Muscle of back (tissue), 13 donors: ENCODE measurements at places on chromosomes 7 and 10. TPM values are rescaled to one million over a fixed set of nuclear protein-coding genes. Genes with fewer than 3 reads are reported as not detected.

- peak; percentile 39 for DNase-seq
Measured at GRCh38 chr7:137591421-137591837, 247.9 kb upstream of the PTN start.

DNA sequence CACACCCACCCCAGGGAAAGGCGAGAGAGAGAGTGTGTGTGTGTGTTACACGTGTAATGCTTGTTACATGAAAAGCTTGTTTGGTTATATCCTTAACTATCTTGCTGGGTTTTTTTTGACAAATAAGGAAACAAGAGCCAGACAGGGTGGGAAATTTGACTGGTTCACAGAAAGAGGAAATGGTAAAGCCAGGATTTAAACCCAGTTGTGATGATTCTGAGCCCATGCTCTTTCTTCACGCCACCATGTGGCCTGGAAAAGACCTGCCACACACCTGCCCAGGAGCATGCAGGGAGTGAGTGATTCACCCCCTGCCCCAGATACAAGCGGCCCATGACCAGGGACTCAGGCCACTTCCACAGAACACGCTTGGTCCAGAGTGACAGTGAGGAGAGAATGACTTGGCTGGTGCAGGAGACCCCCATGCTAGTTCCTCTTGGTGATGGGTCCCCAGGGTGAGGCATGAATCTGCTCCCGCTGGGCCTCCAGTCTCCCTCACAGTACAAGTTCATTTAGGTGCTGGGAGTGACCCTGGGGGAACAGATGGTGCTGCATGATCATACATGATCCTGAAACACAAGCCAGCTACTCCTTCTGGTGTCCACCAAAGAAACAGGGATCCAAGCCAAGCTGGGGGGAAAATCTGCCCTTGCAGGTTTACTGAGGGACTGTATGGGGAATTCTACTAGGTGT is 21.0 kb upstream of the EIF5AL1 start:
- no peak for DNase-seq

GRCh38 chr10:2994221-2994961 is 73.0 kb upstream of the PFKP start:
- peak; percentile 59 for DNase-seq

GRCh38 chr7:66330961-66331360 is 125.8 kb downstream of the TPST1 start:
- peak; percentile 44 for DNase-seq

DNA sequence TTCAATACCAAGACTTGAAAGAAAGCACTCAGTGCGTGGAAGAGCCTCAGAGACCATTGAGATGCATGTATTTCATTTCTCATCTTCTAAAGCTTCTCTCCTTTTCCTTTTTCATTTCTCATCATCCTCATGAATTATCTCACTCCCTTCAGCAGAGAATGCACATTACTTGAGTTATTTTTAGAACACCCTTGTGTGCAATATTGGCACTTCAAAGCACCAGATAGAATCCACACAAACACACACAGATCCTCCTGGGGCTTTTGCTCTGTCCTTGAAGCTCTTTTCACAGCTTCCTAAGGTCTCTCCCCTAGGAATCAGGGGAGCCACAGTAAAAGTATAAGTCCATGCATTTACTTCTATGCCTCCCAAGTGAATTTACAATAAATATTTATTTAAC is 18.3 kb downstream of the DGKI start:
- DNase-seq: no peak

- DNase-seq: peak; percentile 68
Measured at GRCh38 chr10:80454513-80455460, 677 bp downstream of the TSPAN14 start.

DNA sequence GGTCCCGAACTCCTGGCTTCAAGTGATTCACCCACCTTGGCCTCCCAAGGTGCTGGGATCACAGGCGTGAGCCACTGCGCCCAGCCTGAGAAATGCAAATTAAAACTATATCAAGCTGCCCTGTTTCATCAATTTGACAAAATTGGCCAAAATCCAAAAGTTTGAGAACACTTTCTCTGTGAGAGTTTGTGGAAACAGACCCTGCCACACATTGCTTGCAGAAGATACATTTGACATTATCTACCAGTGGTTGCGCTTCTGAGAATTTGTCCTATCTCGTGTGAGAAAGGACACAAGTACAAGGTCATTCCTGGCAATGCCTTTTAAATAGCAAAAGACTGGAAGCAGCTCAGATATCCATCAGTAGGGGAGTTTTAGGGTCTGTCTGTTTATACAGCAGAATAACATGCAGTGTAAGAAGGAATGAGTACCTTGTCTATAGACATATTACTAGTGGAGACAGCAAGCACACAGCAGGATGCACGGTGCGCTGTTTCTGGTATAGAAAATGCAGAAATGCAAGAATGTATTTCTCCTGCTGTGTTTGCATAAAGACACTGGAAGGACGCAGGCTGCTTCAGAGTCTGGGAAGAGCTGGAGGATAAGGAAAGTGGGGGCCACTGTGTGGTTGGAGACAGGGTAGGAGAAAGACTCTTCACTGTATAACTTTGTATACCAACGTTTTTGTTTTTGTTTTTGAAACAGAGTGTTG is 4.3 kb downstream of the LHPP start:
- no peak for DNase-seq

- no peak for DNase-seq
Measured at GRCh38 chr10:3836222-3836820, 51.3 kb upstream of the KLF6 start.

SPDYE2 gene
- polyA plus RNA-seq: 10.4 TPM

NEUROD6 gene
- polyA plus RNA-seq: 0.14 TPM

INMT gene
- 11.1 TPM for polyA plus RNA-seq

ASB4 gene
- 36.9 TPM for polyA plus RNA-seq

AKR1C8 gene
- not detected for polyA plus RNA-seq

AKR1D1 gene
- not detected for polyA plus RNA-seq

AS3MT gene
- polyA plus RNA-seq: 10.3 TPM
